Fibroblast of upper back skin (primary cell): ENCODE measurements at places on chromosomes 4 and X.

DNA sequence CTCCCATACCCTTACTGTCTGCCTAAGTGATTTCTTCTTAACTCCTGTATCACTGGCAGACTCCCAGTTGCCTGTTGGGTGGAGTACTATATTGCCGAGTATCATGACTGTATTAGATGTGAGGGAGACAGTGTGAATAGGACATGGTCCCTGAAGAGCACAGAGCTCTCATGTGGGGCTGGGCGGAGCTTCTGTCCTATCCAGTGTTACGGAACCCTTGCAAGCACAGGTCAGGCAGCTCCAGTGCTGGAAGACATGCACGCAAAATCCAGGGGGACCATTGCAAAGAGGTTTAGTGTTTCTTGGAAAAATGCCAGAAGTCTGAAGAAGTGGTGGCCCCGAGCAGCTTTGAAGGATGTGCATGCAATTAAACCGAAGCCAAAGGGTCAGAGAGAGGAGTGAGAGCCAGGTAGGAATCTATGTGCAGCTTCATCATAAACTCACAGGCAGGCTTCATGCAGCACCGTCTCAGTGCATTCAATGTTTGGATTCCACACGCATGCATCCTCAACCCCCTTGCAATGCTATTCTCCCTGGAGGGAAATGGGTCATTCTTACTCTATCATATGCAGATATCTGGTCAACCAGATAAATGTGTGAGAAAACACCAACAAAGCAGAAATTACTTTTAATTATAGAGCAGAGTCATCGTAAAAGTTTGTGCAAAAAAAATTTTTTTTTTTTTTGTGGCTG is 49.7 kb upstream of the DHRSX start:
- DNase-seq: no peak

GRCh38 chrX:111955901-111956300 is 79.9 kb downstream of the TRPC5OS start:
- DNase-seq: no peak

- DNase-seq: no peak
Measured at GRCh38 chrX:109920325-109920724, 82.6 kb upstream of the TMEM164 start.

DNA sequence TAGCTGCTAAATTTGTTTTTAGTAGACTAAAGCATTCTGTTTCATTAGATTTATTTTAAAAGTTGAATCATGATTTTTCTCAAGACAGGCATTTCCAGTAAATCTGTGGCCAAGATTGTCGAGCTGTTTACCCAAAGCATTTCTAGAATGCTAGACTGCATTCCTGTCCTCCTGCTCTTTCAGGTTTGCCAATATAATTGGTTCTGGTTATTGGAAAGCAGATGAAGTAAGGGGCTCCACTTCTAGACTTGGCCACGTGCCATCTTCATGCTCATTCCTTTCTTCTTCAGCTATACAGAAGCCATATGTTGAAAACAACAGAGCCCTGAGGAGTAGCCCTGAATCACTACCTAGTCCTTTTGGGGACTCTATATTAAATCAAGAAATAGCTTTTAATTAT is 62.5 kb downstream of the PGRMC2 start:
- peak; percentile 99 for DNase-seq

DNA sequence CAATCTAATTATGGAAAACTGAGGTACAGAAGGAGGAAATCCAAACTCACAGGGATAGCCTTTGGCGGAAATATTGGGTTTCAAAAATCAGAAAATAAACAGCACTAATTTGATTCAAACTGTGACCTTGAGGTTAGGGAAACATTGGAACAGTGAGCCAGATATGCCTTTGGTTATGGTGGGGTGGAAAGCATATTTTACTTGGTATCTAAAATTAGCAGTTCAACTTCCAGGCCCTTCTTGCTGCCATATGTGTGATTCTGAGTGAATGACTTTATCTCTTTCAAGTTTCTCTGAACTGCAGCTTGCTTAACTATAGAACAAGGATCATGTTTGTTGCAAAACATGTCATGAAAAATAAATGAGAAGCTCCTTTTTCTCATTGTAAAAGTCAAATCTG is 240.9 kb upstream of the VEGFC start:
- DNase-seq: no peak

DNA sequence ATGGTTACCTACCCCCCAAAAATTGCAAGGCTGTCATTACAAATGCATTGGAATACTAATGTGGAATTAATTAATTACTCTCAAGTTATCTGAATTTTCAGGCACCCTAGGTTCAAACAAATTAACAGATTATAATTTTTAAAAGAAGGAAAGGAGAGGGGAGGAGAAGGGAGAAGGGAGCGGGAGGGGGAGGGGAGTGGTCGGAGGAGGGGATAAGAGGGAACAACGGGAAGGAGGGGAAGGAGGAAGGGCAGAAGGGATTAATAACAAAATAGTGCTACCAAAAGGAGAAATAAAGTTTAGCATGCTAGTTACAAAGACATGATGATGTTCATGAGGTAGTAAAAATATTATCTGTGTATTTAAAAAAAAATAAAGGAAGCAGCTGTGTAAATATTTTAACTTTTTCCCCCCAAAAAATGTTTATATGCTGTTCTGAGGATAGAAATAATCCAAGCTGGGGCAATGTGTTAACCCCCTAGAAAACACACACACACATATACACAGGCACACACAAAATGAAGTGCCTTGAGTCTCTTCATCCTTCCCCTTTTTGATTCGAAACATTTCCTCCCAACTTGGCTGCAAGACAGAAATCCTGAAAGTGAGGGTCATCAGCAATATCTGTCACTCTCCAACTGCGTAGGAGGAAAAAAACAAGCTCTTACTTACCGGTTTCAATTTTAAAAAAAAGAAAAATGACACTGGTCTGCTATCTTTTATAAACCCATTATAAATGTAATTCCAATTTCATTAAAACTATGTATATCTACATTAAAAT is 58.8 kb downstream of the PPP3CA start:
- DNase-seq: no peak

DNA sequence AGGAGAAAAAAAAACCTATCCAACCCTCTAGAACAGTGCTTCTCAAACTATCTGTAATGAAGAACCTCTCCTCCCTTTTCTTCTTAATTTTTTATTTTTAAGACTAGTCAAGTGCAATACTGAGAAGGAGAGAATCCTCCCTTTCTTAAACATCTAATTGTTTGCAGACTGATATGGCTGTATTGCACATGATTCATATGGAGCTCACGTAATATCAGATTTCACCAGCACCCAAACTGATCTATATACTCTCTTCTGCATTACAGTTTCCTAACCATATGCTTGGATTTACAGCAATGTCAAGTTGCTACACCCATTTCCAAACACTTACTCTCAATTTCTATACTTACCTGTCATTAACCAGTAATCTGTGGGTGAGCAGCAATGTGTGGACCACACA is 9.5 kb downstream of the PRMT9 start:
- peak; percentile 32 for DNase-seq

GRCh38 chr4:153465140-153465539 is 1.0 kb upstream of the TMEM131L start:
- DNase-seq: no peak

- no peak for DNase-seq
Measured at GRCh38 chrX:19720236-19720635, 167.2 kb downstream of the SH3KBP1 start.

DNA sequence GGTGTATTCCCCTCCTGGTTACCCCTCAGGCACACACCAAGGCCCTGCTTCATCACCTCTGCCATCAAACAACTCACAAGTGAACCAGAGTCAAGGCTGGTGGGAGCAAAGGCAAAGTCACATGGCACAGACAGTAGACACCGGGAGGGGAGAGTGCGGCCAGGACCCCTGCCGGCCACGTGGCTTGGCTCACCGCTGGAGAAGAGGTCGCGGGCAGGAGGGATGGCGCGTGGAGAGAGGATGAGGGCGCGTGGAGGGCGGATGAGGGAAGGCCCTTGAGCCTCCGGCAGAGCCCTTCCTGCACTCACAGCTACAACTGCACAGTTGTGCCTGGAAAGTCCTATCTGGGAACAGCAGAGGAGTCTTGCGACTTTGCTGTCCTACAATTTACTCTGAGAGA is 104.2 kb upstream of the ADRA2C start:
- DNase-seq: no peak

DNA sequence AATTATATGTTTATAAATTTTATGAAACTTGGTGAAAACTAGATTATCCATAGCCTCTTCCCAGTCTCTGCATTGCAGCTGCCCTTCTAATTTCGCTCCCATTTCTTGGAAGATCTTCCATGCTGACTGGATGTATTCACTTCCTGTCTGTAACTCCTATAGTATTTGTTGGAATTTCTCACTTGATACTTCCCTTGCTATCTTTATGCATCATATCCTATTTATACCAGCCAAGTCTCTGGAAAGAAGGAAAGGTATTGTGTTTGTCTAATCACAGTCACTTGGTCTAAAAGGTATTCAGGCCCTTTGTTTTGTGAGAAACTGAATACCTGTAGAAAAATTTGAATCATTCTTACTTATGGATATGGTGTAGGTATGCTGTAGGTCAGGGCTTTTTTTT is 870.9 kb upstream of the FRG1 start:
- peak; percentile 40 for DNase-seq

GRCh38 chr4:108477527-108478108 is 142.8 kb upstream of the RPL34 start:
- no peak for DNase-seq

DNA sequence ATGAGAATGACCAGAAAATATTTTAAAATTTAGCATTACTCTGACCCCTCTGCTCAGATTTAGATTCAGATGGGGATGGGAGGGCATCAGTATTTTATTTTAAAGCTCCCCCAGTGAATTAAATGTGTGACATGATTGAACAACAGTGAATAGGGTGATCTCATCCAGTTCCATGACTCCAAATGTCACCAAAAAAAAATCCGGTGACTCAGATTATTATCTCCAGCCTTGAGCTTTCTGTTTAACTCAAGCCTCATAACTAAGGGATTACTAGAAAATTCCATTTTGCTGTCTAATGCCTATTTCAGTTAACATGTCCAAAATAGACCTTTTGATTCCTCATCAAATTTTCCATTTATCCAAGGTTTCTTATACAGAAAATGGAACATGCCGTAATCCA is 121.8 kb upstream of the TMEM47 start:
- DNase-seq: peak; percentile 79

- no peak for DNase-seq
Measured at GRCh38 chr4:86159216-86159615, 200.6 kb downstream of the MAPK10 start.

- peak; percentile 43 for DNase-seq
Measured at GRCh38 chr4:182219411-182220056, 23.7 kb upstream of the TENM3 start.

DNA sequence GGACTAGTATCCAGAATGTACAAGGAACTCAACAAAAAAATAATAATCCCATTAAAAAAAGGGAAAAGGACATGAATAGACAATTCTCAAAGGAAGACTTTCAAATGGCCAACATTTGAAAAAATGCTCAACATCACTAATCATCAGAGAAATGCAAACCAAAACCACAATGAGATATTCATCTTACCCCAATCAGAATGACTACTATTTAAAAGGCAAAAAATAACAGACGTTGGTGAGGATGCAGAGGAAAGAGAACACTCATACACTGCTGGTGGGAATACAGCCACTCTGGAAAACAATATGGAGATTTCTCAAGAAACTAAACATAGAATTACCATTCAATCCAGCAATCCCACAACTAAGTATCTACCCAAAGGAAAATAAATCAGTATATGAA is 133.1 kb downstream of the KDR start:
- no peak for DNase-seq

GRCh38 chr4:20367446-20367845 is 115.7 kb downstream of the SLIT2 start:
- DNase-seq: no peak

GRCh38 chr4:108035691-108036090 is 46.0 kb downstream of the HADH start:
- no peak for DNase-seq

DNA sequence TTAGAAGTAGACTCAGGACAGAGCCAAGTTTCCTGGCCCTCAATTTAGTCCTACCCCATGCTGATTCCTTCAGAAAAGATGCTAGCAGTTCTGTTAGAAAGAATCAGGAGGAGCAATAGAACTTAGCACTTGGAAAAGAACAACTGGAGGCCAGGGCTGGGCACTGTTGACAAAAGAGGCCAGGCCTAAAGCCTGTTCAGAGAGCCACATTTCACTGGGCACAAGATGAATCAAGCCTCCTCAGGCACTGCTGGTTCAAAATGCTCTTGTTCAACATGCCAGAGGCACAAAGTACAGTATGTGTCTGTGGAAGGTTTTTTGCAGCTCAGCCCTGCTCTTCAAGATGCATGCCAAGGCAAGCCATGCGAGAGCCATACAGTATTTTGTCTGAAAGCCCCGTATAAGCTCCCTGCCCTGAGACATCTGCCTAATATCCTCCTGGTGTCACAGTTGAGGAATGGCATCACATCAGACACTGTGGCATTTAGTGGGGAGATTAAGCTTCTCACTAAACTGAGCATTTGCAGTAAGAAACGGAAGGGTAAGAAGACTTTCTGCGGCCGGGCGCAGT is 53.7 kb downstream of the RASL11B start:
- no peak for DNase-seq

GRCh38 chrX:331825-332495 is 13.4 kb upstream of the GTPBP6 start:
- no peak for DNase-seq

DNA sequence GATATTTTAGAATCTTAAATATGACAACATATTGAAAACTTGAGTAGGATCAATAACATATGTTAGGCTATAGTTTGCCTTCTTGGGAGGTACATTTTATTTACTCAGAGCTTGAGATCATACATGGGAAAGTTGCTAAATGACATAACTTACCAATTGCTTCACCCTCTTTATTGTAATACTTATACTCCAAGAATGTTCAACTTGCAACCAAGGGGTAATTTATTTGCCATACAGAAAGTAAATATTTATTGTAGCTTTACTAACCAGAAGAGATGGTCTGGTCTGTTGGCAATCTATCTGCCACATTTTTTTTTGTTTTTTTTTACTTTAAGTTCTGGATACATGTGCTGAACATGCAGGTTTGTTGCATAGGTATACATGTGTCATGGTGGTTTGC is 426.6 kb downstream of the ARHGAP24 start:
- peak; percentile 9 for DNase-seq

- no peak for DNase-seq
Measured at GRCh38 chr4:88458104-88458740, 1.3 kb downstream of the HERC5 start.

- no peak for DNase-seq
Measured at GRCh38 chr4:145788755-145789154, 108.8 kb downstream of the C4orf51 start.

GRCh38 chrX:133670383-133670782 is 255.1 kb upstream of the GPC4 start:
- DNase-seq: peak; percentile 54

DNA sequence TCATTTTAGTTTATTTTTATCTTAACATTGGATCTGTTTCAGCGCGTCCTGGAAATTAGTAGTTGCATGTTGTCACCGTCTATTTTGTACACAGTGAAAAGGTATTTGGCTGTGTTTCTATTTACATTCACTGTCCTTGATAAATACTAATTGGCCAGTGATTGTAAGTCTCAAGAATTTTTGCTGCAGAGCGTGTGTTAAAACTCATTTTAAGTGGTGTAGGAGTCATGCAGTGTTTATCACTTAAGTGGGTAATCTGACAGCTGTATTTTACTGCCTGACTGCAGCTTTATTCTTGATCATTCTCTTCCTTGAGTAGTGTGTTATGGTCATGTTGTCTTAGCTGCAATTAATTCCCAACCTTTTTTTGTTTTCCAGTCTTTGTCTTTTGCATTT is 9.8 kb downstream of the GUCY1A1 start:
- no peak for DNase-seq
